Globus pallidus (tissue), 1 donor: ENCODE measurements at places on chromosomes 5 and 9.

GRCh38 chr9:112495614-112496013, 9.0 kb downstream of the KIAA1958 start:
- no peak for DNase-seq

- no peak for DNase-seq
These were observed 1889.4 kb upstream of the CDH9 start for GRCh38 chr5:28927559-28928326.

- DNase-seq, result no peak
These were observed 10.9 kb downstream of the CNTRL start for GRCh38 chr9:121085661-121086060.

DNA sequence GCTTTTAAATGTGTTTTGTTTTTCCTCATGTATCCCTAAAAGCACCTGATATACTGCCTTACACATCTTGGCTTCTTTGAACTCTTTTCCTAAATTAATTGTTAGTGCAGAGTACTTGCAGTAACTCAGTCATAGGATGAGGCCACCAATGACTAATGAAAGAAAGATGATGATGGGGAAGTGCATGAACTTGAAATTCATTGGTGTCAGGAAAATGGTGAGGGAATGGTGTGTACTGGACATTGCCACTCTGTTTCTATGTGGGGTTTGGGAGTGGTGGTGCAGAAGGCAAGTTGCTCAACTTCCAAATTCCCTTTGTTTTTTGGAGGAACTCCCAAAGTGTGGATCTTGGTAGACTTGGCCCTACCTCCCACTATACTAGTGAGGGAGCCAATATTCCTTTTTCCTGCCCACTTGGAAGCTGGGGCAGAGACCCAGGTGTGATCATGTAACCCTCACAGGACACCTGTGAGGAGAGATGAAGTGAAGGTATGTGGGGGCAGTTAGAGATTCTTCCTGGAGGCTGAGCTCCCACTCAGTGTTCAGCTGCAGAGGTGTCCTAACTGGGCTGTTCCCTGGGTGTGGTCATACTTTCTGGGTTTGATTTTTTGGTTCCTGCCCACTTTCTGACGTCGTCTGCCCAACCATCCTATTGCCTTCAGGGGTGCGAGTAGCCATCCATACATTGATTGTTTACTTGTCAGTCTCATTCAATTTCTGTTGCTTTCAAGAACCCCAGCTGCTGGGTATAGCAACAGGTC, 298.5 kb downstream of the MAST4 start:
- no peak for DNase-seq

DNA sequence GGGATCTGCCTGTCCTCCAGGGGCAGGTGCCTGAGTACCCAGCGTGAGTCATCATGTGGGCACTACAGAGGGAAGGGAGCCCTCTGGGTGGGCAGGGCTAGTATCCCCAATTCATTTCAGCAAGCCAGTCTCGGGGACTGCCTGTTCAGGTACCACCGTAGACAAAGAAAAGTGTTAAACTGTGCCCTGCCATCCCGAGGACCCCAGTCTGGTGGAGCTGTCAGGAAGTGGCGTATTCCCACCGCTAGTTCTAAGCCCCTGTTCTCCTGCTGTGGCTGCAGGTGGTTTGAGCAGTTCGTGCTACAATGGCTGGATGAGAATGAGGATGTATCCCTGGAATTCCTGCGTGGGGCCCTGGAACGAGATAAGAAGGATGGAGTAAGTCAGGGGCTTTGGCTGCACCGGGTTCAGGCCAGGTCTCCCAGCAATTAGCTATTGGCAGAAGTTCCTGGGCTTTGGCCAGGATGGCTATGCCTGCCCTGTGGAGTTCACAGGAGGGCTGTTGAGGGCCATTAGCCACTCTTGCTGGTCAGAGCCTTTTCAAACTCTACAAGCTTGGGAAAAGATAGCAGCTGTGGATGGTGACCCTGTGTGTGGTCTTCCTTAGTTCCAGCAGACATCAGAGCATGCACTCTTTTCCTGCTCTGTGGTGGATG, 93.2 kb upstream of the RUSC2 start:
- DNase-seq, result no peak

DNA sequence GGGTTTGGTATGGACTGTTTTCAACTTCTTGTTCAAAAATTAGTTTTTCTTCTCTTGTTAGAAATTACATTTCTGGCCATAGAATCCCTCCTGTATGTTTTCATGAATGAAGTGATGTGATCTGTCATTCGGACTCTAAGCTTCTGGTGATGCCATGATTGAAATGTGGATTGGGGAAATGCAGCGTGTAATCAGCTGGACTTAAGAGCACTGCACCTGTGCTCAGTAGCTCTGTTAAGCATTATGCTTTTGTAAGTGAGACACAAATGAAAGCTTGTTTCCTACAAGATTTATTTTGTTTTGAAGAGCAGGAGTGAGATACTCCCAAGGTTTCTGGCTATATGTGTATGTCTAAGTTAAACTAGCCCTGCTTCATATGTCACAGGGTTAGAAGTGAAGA, 24.0 kb upstream of the FAM120AOS start:
- DNase-seq, result no peak

GRCh38 chr9:103319979-103320378, 324.8 kb downstream of the CYLC2 start:
- DNase-seq, result no peak

DNA sequence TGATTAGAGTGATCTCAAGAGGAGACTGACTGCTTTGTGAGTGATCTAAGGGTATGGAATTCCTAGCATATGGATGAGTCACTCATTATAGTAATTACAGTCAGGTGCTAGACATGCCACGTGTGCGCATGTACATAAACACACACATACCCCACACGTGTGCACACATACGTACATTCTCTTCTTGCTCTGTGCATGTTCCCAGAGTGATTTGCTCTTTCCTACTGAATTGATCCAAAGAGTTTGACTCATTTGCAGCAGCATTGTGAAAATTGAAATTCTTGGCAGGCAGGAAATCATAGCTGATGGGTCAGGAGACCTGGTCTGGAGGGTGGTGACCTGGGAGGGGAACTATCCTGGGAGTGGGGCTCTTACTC, 63.8 kb downstream of the ANGPTL2 start:
- no peak for DNase-seq

GRCh38 chr9:82201196-82201595, 212.6 kb downstream of the SPATA31D1 start:
- no peak for DNase-seq

GRCh38 chr9:77099388-77099787, 77.9 kb upstream of the VPS13A start:
- DNase-seq, result no peak

GRCh38 chr5:42593591-42593990, 163.0 kb upstream of the CCDC152 start:
- no peak for DNase-seq

DNA sequence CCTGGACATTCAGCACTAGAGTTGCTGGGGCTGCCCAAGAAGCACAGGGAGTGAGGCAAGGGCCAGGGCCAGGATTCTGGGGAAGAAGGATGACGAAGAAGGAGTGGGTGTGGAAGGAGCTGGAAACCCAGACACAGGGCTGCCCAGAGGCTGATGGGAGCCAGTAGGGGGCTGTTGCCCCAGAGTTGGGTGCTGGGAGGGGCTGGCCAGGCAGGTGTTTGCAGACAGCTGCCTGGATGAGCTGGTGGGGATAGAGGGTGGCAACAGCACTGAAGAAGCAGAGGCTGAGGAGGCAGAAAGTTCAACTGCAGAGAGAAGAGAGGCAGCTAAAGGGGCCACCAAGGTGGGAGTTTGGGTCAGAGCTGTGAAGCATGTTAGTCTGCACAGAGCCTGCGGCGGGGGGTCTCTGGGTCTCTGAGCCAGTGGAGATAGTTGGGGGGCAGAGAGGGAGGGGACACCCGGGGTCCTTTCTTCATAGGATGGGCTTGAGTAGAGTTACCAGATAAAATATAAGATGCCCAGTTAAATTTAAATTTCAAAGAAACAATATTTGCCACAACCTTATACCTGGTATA, 2.5 kb upstream of the AQP7 start:
- DNase-seq, result no peak

GRCh38 chr5:127950707-127951391, 132.7 kb upstream of the SLC12A2 start:
- no peak for DNase-seq

DNA sequence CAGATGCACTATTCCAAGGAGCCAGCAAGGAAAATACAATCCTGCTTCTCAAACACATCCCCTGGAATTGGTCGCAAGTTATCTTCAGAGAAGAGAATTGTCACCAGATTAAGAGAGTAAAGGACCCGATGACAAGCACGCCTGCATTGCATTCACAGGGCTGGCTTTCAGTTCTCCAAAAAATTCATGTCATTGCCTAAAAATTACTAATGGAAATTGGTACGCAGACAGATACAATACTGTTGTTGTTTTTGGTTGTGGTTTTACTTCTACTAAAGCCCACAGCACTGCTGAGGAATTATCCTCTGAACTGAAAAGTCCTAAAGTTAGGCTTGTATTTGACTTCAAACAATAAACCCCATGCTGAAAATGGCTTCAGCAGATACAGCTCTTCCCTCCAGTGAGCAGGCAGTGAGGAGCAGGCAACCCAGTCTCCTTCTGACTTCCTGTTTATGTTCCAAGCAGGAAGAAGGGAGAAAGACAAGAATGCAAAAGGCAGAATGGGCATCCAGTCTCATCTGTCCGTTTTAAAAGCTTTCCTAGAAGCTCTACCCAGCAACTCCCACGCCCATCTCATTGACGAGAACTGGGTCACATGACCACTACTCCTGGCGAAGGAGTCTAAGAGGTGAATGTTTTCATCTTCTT, 80.6 kb upstream of the ZNF366 start:
- DNase-seq, result no peak

DNA sequence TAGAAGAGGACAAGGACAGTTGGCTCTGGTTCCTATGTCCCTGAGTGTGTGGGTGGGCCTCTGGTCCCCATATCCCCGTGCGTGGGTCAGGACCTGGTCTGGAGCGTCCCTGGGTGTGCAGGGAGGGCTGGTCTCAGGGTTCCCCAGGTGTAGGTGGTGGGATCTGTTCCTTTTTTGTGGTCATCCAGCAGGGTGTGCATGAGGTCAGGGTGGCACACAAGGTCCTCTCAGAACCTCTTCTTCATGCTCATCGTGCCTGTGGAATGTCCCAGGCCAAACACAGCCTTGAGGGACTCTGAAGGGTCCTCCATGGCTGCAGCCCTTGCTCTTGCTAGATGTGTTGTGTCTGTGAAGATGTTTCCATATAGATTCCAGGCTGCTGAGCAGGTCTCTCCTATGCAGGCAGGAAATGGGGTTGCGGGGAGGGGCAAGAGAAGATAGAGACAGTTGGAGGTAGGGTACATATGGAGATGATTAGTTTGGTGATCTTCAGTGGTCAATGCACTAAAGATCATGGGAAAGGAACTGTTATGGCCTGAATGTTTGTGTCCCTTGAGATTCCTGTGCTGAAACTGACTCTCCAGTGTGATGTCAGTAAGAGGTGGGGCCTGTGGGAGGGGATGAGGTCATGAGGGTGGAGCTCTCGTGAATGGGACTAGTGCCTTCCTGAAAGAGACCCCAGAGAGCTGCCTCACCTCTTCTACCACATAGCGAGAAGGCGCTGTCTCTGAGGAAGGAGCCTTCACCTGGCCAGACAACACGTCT, 53.1 kb downstream of the NXNL2 start:
- DNase-seq, result no peak
